Daoy (cell line): ENCODE measurements at places on chromosomes 5 and 9. TPM values are rescaled to one million over a fixed set of nuclear protein-coding genes. Genes with fewer than 3 reads are reported as not detected.

DNA sequence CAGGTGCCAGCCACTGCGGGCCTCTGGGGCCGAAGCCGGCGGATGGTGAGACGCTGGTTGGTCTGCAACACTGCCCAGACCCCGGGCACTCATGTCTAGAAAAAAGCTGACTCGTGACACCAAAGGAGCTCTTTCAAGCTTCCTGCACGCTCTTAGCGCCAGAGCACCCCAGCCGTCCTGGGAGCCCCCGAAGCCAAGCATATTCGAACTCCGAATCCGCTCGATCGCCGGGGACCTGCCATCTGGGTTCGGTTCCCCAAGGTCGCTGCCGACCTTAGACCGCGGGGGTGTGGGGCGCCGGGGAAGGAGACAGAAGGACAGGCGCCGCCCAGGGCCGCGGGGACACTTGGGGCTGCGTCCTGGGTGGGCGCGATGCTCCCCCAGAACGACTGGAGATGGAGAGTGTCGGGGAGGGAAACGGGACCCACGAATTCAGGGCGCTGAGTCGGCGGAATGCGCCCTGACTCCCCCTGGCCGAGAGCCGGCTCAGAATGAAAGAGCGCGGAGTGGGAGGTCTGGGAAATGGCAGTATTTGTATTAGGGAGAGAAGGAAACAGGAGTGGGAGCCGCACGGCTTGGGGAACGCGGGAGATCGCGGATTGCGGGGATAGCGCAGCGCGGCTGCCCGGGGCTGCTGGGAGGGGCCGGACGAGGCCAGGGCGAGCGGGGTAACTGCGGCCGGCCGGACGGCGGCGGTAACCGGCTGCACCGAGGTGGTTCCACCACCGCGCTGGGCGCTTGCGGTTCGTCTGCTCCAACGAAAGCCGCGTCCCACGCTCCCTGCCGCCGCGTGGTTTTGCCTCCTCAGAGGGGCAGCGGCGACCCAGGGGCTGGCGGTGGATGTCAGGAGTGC is 20.1 kb upstream of the MARCHF6 start:
- peak; percentile 38 for DNase-seq

GRCh38 chr5:34709861-34710673 is 53.9 kb downstream of the RAI14 start:
- no peak for DNase-seq

DNA sequence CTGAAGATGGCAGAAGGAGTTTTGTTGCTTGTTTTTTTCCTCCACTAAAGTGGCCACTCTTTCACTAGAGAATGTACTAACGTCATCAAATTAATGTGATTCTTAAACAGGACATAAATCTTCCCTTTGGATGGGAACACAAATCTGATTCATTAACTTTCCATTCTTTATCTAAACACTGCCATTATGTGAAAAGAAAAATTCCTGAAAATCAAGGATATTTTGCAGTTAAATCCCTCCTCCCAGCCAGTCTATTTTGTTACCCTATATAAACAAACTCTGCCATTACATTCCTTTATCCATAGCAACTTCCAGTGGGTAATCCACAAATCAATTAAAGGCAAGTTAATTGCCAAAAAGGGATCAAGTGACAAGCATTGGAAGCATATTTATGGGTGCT is 546.5 kb downstream of the PDE4D start:
- DNase-seq = no peak

GRCh38 chr5:167713896-167714295 is 577.5 kb upstream of the WWC1 start:
- DNase-seq = no peak

GRCh38 chr9:87613265-87614111 is 112.4 kb upstream of the CTSL start:
- no peak for DNase-seq

GRCh38 chr9:91191411-91192380 is 170.0 kb downstream of the AUH start:
- DNase-seq = no peak

DNA sequence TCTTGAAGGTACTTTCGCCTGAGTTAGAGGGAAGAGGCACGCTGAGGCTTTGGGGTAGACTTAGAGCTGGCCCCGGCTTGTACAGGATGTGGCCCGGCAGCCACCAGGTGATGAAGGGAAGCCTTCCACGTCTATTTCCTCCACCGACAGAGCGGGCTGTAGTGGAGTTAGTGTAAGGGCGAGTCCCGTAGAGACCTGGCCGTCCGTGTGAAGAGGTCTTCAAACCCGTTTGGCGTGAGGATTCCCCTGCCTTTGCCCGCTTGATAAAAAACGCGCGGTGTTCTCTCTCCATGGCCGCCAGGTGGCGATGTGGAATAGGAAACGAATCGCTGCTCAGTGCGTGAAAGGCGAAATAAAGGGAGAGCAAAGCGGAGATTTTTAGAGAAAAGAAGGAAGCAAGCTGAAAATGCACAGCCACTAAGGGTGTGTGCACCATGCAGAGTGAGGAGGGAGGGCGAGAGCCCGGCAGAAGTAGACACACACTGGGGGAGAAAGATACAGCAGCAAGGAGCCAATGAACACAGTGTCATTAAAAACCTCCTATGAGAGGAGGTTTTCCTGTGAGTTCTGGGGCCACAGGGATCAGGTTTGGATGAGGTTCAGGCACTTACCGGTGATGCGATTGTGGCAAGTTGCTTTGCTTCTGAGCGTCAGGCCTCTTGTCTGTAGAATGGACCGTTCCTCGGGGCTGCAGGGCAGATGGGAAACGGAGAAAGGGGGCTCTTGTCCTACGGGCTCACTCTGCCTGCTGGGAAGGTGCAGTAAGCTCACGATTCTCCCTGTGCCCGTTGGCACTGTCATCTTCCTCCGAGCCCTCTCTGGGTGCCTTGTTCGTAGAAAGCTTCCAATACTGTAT is 34.2 kb downstream of the STC2 start:
- peak; percentile 87 for DNase-seq

Gene PCDHB9
- 0.40 and 1.6 TPM in 2 replicates for total RNA-seq

Gene TMEM232
- not detected in 2 replicates for total RNA-seq

DNA sequence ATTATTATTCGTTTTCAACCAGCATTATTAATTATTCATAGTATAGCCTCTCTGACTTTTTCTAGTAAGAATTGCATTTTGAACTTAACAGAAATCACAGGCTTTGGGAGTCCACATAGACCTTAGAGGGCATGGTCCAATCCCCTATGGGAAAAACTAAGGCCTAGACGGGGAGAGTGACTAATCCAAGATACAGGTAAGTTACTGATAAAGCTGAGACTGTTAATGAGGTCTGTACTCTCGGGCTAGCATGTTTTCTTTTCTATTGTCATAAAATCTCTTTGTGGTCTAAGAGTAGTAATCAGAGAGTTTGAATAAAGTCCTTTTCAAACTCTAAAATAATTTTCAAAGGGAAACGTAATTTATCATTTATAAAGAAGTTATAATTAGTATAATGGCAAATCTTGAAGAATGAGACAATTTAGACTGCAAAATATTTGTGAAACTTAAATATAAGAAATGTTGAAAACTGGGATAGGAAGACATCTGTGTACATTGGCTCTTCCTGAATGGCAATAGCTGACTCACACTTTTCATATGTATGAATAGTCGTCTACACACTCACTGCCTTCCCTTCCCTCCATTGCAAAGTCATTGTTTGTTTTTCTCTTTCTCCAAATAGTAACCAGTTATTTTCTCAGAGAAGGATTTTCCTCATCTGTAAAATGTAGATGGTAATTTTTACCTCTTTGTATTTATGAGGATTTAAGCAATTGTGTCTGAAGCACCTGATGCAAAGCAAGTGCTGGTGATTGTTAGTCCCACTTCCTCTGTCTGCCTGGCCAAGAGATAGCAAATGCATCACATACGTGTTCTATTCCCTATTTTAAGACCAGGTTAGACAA is 207.9 kb upstream of the CD180 start:
- peak; percentile 73 for DNase-seq

- no peak for DNase-seq
Observed at GRCh38 chr9:102072059-102072764, 333.8 kb upstream of the GRIN3A start.

Gene TCF7
- total RNA-seq = 4.1 and 4.3 TPM in 2 replicates

Gene NUTM2F
- total RNA-seq = not detected in 2 replicates

Gene SCAI
- 4.9 and 10.8 TPM in 2 replicates for total RNA-seq

Gene SPINK4
- total RNA-seq = not detected in 2 replicates

- DNase-seq = no peak
Observed at GRCh38 chr5:102537011-102537410, 38.2 kb upstream of the SLCO6A1 start.

DNA sequence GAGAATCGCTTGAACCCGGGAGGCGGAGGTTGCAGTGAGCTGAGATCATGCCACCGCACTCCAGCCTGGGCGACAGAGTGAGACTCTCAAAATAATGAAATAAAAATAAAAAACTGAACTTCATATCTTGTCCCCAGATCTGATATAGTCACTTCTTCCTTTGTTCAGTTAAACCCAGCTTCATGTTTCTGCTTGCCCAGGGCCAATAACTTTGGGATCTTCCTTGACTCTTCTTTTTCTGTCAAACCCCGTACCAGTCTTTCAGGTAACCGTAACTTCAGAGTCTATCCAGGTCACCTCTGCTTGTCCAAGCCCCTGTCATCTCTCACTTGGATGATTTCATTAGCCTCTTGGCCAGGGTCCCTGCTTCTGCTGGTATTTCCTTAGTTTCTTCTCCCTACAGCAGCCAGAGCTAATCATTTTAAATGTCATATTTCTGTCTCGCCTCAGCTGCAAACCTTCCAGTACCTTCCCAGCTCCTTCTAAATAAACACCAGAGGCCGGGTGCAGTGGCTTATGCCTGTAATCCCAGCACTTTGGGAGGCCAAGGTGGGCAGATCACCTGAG is 19.7 kb upstream of the ABL1 start:
- DNase-seq = no peak

DNA sequence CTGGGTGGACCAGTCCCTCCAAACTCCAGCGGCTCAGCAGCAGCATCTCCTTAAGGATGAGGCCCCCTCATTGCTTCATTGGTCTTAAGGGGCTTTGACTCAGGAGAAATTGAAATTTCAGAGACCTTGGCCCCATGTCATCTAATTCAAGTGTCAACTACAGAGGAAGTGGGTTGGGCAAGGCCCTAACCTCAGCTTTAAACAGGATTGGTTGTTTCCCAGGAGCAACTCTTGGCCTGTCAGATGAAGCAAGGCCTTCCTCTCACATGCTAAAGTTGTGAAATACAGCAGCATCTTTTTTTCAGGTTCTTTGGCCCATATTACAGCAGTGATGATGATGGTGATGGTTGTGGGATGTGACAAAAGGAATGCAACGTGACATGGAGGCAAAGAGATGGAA is 348.3 kb downstream of the ICE1 start:
- DNase-seq = no peak

Gene CDO1
- 10.7 and 15.9 TPM in 2 replicates for total RNA-seq

DNA sequence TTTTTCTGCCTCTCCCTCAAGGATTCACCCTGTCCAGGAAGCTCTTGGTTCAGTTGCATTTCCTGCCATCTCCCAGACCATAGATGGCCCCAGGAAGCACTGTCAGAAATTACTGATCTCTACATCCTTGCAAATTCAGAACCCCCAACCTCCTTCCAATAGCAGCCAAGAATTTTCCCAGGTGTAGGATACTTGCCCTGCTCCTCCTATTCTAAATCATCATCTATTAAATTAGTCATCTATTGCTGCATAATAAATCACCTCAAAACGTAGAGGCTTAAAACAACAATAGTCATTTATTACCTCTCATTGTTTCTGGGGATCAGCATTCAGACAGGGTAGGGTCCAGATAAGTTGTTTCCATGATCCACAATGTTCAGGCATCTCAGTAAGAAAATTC is 26.1 kb upstream of the ADRA1B start:
- DNase-seq = no peak

Gene TRPM3
- under 0.01 TPM in 1 of 2 replicates, not detected in the other for total RNA-seq

- no peak for DNase-seq
Observed at GRCh38 chr5:147321569-147321968, 86.7 kb downstream of the STK32A start.

DNA sequence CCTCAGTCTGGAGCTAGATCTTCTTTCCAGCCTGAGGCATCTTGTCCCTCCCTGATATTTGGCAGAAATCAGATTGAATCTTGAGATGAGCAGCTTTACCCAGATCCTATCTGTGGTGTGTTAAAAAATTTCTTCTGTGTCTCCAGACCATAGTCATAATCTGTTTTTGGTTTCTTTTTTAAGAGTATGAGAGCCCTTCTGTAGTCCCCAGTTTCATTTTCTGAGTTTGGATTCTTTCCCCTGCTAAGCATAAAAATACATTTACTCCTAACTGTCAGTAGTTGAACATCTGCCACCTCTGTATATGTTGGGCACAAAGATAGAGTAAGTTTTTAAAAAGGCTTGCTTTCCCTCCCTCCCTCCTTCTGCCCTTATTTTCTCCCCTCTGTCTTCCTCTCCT is 137.7 kb downstream of the CNTLN start:
- DNase-seq = no peak

Gene TBCA
- total RNA-seq = 157 and 261 TPM in 2 replicates

- no peak for DNase-seq
Observed at GRCh38 chr5:119452060-119452372, 281 bp upstream of the HSD17B4 start.

Gene SYK
- 9.4 and 10.0 TPM in 2 replicates for total RNA-seq

Gene DBH
- not detected in 2 replicates for total RNA-seq

- DNase-seq = no peak
Observed at GRCh38 chr9:102728946-102729345, 266.2 kb upstream of the CYLC2 start.

Gene NDUFB6
- 185 and 206 TPM in 2 replicates for total RNA-seq

DNA sequence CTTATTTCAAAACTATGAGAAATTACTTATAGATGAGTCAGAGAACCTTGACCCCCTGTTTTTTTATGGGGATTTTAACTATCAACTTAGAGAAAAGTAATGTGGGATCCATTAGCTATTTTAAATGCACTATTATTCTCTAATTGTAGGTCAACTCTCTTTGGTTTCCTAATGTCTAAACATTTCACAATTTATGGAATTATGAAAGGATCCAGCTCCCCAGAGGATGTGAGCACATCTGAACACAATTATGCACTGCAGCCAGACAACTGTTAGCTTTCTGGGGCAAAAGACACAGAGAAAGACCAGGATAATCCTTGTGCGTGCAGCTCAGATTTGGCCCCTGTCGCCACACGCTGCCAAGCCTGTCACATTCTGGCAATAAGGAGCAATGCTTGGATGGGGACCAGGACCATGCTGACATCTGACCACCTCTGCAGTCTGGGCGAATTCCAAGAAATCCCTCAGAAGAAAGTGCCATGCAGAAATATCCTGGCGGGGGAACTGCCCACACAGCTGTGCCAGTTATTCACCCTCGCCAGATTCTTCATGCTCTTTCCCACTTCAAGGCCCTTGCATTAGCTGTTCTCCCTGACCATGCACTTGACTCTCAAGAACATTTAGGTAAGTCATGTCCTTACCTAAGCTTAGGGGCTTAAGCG is 22.2 kb upstream of the CMBL start:
- DNase-seq = peak; percentile 50

GRCh38 chr5:2157372-2157771 is 274.6 kb upstream of the IRX4 start:
- DNase-seq = no peak
